COR-L47 (cell line): ENCODE measurements at places on chromosomes 4 and X.

DNA sequence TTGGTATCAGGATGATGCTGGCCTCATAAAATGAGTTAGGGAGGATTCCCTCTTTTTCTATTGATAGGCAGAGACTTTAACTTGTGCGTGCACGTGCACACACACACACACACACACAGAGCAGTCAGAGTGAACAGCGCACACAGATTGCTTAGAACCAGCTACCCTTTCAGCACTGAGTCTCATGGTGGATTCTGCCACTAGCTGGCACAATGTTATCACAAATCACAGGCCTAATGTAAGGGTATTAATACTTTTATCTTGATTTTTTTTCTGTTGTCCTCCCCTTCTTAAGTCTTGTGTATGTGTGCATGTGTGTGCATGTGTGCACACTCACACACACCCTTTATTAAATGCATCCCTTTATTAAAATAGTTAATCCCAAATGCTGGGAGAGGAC lies 53.2 kb downstream of the HADH start:
- DNase-seq = no peak

- DNase-seq = no peak
Measured at GRCh38 chr4:110412354-110413065, 63.4 kb upstream of the ENPEP start.

GRCh38 chr4:74423104-74423503 lies 21.8 kb upstream of the AREG start:
- DNase-seq = no peak

GRCh38 chr4:84681486-84682274 lies 98.8 kb downstream of the CDS1 start:
- DNase-seq = no peak

- no peak for DNase-seq
Measured at GRCh38 chrX:39017077-39017476, 215.8 kb downstream of the MID1IP1 start.

DNA sequence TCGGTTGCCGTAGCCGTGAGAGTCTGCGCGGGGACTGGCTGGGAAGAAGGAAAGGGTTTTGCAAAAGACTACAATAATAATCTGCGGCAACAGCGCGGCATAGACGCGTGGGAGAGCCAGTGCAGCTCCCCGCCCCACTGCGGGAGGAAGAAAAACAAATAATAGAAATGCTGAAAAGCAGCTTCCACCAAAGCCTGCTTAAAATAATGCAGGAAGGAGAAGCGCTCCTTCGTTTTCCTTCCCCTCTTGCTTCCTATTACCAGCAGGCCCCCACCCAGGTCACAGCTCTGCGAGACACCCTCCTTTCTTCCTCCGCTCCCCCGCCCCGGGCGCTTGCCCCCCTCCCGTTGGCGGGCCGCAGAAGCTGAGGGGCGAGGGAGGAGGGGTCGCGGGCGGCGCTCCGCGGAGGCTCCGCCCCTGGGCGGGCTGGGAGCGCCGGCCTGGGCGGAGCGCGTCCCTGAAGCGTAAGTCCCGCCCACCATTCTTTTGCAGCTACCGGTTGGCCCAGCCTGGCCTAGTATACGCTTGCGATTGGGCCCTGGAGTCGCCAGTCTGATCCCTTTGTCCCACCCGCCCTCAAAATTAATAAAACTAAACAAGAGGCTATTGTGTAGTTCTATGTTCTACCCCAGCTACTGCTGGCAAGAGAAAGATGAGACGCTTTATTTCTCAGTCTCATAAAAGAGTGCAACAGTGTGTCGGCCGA lies 636 bp upstream of the AMOT start:
- DNase-seq = no peak

GRCh38 chr4:90546114-90546513 lies 418.9 kb downstream of the CCSER1 start:
- DNase-seq = no peak

DNA sequence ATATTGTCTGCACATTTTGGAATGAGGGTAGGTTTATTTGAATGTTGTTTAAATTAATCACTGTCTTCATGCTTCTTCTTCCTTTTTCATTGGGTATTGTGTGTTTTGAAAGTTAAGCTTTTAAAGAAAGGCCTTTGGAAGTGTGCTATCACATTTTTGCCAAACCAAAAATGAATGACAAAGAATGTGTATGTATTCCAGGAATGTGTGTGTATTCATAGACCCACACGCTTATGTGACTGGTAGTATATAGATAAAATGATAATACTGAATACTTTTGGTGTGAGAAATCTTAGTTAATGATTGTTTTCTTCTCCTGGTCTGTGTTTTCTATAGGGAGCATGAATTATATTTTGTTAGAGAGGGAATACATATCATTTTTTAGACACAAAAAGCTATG lies 404.4 kb downstream of the TLL1 start:
- no peak for DNase-seq

DNA sequence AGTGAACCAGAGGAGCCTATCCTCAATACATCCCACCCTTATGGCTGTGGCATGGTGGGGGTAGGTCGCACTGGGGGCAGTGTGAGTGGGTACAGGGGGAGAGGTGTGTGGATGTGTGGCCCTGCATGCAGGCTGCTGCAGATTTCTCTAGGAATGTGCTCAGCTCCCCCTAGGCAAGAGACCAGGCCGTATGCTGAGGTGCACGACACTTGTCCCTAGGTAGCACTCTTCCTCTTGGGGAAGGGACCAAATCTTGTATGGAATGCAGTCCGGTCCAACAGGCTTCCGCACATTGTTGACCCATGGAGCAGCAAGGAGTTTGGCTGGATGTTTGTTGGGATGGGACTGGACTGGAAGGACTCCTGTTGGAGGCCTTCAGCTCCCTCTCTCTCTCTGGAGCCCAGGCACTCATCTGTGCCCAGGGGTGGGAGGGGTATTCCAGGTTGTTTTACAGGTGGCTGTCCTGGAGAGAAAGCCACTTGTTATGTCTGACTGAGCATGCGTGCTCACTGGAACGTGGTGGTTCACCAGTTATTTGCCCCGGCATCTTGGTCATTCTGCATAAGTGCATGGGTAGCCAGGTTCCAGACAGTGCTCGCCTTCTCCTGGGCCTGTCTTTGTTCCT lies 55.1 kb downstream of the NBDY start:
- DNase-seq = no peak

DNA sequence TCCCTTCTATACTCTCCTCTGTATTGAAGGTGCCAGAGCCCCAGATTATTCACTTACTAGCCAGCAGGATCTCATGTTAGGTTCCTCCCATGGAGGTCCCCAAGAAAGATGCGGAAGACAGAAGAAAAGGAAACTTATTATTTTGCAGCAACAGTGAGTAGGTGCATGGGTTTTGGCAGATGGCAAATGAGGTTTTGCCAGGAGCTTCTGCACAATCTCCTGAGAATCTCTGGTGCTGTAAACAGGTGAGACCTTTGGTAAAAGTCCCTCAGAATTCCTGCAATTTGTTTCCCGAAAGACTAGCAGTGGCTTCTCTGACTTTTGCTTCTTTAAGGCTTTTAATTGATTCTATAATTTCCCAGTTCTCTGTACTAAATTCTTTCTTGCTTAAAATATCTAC lies 29.5 kb upstream of the SORBS2 start:
- DNase-seq = no peak
